Mesothelial cell of epicardium (in vitro differentiated cells): ENCODE measurements at places on chromosomes 1 and 21. TPM values are rescaled to one million over a fixed set of nuclear protein-coding genes. Genes with fewer than 3 reads are reported as not detected.

The TENT5C gene
- total RNA-seq = 0.23 to 0.31 TPM (median 0.27 TPM) in 3 replicates

The MTF2 gene
- 70.9 to 76.2 TPM (median 73.5 TPM) in 3 replicates for total RNA-seq

The PDE9A gene
- total RNA-seq = 26.1 to 27.4 TPM (median 26.5 TPM) in 3 replicates

The CGN gene
- total RNA-seq = 37.5 to 39.1 TPM (median 38.9 TPM) in 3 replicates

The FCN3 gene
- total RNA-seq = 0.22 to 0.24 TPM in 2 of 3 replicates, not detected in the other

The DYNLT4 gene
- 0.31 to 0.72 TPM (median 0.47 TPM) in 3 replicates for total RNA-seq

The LEFTY2 gene
- 0.38 to 0.74 TPM (median 0.57 TPM) in 3 replicates for total RNA-seq

The CYP4Z1 gene
- not detected in 3 replicates for total RNA-seq

The KCNK1 gene
- total RNA-seq = 13.1 to 14.9 TPM (median 14.6 TPM) in 3 replicates

The OR2C3 gene
- not detected in 3 replicates for total RNA-seq
